ENCODE measurements at places on chromosomes 2 and 18. TPM values are rescaled to one million over a fixed set of nuclear protein-coding genes. Genes with fewer than 3 reads are reported as not detected.
A peak's percentile ranks its signal among the peaks of the same experiment; 100 is the strongest.

The SOX11 gene
- total RNA-seq = 83.2 TPM

The CLEC4F gene
- total RNA-seq = not detected

The C1QL2 gene
- total RNA-seq = 1.8 TPM

- no peak for DNase-seq
Measured at GRCh38 chr2:20411361-20411894, 35.4 kb upstream of the RHOB start.

- DNase-seq = peak; percentile 76
Measured at GRCh38 chr2:206442833-206443734, at the start of gene ADAM23. Gene ADAM23 (plus strand): TSS chr2:206443532. CDS start chr2:206443867, 335 bp downstream.

DNA sequence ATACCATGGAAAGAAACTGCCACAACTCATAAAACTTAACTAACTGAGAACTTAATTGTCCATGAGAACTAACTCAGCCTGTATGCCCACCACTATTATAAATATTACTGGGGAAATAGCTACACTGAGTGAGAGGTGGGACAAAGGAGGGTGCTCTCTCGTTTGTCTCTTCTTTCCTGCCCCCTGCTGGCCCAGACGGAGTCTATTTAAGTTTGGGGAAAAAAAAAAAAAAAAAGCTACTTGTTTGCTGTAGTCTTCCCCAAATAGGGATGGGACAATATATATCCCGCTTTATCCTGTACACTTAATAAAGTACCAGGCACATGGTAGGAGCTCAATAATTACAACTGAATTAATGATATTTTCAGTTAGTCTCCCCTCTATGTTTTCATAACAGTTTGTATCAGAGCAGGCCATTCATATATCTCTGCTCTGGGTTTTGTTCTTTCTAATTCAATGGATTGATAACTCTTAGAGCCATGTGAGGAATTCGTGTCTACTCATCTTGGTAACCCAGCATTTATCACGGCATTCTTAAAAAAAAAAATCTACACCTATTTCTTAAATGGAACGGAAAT is 647.6 kb upstream of the PKDCC start:
- DNase-seq = no peak

Measured in type B pancreatic cell (in vitro differentiated cells).